ENCODE measurements at places on chromosomes 11 and 22.
A peak's percentile ranks its signal among the peaks of the same experiment; 100 is the strongest.

- DNase-seq = no peak
Observed at GRCh38 chr11:133258751-133259150, 273.6 kb downstream of the OPCML start.

DNA sequence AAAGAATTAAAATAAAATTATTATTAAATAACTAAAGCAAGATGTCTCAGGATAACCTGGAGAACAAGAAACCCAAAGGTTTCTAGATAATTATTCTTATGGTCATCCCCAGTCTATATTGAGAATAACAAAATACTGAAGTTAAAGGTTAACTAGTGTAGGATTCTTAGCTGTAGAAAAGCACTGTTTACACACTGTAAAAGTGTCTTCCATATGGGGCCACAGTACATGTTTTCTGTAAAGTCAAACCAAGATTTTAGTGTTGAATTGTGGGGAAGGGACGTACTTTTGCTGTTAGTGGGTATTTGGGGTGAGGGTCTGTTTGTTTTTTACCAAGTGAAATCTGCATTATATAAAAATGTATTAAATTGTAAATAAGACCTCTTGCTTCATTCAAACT, 47.5 kb upstream of the SOX6 start:
- DNase-seq = no peak

DNA sequence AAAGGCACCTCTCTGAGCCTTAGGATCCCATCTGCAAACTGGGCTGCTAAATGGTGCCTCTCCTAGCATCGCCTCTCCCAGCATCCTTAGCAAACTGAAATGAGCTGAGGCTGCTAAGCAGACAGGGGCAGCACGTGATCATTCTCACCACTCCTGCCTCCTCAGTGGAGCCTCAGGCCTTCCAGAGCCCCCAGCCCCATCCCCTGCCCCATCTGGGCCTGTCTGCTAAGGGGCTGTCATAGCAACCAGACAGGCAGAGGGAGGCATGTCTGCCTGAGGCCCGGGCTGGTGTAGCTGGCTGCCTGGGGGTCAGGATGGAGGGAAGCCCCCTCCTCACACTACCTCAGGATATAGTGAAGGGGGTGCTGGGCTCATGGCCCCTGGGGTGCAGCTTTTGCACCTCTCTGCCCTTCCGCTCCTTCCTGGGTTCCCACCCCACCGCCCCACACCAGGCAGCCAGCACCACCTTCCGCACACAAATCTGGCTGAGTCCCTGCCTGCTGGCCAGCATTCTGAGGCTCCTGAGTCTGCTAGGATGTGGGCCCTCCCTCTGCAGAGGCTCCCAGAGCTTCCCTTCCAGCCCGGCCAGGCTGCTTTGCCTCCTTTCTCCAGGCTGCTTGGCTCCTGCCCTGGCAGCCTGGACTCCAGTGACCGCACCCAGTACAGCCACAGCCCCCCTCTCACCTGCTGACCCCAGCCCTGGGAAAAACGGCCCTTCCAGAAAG, 47.5 kb upstream of the TTLL12 start:
- DNase-seq = no peak

GRCh38 chr22:35219012-35219411, 38.3 kb upstream of the HMGXB4 start:
- peak; percentile 62 for DNase-seq

DNA sequence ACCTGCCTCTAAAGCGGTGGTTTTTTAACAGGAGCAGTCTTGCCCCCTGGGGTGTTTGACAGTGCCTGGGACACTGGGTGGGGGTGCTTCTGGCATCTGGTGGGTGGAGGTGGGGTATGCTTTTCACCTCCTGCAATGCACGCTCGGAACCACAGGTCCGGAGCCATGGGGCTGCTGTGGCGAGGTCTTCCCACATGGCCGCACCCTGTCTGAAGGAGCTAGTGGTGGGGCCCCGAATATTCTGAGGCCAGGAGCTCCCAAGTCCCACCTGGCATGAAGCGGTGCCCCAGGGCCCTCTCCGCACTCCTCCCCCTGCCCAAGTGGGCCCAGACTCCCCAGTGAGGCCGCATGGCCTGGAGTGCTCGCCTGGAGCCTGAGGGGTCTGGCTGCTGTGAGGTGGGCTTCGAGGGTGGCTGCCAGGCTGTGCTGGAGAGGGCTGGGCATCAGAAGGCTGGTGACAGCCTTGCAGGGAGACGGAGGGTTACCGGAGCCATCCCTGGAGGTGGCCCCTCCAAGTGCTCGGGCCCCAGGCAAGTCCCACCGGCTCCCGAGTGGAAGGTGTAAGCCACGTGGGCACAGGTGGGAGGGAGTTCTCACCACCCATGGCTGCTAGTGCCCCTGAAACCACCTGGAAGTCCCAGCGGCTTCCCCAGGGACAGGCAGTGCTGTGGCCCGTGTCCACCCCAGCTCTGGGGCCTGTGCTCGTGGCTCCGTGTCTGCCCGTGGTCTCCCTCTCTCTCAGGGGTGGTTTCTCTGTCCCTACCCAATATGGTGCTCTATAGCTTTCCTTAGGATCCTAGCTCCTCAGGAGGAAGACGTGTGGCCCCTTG, 15.1 kb downstream of the TBX1 start:
- no peak for DNase-seq

DNA sequence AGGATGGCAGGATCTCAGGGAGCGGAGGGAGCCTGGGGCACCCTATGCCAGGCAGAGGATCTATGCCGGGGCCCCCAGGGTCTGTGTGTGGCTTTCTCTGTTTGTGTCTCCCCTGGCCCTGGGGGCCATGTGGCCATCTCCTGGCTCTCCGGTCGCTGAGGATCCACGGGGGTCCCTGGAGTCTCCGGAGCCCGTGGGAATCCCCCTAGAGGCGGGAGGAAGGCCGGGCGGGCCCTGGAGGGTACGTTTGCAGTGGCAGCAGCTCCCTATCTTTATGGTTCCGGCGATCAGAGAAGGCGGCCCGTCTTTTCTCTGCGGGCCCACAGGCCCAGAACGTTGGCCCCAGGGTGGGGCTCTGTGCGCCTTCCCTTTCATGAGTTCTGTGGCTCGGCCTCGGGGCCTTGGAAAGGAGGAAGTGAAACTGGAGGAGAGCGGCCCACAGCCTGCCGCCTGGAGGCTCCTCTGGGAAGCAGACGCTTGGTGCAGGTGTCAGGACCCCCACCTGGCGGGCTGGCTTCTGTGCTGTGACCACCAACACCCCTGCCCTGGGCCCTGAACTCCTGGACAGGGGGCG, 82.1 kb downstream of the KCNQ1 start:
- DNase-seq = no peak

GRCh38 chr11:119912229-119912628, 183.2 kb upstream of the NECTIN1 start:
- no peak for DNase-seq

GRCh38 chr11:34114471-34114870, 9.0 kb downstream of the NAT10 start:
- no peak for DNase-seq

DNA sequence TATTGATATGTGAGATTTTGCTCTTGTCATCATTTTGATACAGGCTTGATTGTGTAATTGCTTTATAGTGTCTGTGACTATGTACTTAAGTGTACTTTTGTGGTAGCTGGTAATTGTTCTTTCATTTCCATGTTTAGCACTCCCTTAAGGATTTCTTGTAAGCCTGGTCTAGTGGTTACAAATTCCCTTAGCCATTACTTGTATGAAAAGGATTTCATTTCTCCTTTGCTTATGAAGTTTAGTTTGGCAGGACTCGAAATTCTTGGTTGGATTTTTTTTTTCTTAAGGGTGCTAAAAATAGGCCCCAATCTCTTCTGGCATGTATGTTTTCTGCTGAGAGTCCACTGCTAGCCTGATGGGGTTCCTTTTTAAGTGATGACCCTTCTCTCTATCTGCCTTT, 346.8 kb downstream of the JRKL start:
- DNase-seq = no peak

DNA sequence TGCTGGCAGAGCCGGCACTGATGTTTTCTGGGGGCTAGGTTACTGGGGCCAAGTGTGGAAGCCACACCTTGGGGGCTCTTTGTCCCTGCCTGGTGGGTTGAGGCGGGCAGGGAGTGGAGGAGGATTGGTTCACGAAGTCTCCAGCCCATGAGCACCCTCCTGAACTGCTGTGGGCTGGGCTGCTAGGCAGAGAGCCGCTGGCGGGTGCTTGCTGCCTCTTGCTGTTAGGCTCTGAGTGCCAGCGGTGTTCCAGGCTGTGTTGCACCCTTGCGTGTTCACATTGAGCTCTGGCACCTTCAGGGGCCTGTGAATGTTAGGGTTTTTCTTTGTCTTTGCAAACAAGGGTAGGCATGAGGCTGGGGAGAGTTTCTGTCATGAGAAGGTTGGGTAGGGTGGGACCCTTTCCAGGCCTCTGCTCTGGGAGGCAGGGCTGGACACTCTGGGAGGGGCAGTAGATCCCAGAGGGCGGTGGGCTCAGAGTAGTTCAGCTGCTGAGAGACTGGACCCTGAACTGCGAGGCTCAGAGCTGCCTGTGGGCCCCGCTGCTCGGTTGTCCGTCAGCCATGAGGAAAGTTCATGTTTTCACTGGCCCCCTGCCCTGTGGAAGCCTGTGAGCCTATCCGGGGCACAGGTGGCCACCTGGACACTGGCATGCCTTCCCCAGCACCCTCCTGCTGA, 24.0 kb upstream of the TMEM191C start:
- no peak for DNase-seq

GRCh38 chr11:125070699-125071254, 7.7 kb downstream of the SLC37A2 start:
- peak; percentile 55 for DNase-seq

- DNase-seq = peak; percentile 64
Observed at GRCh38 chr11:66363805-66364535, 7.6 kb downstream of the SLC29A2 start.

DNA sequence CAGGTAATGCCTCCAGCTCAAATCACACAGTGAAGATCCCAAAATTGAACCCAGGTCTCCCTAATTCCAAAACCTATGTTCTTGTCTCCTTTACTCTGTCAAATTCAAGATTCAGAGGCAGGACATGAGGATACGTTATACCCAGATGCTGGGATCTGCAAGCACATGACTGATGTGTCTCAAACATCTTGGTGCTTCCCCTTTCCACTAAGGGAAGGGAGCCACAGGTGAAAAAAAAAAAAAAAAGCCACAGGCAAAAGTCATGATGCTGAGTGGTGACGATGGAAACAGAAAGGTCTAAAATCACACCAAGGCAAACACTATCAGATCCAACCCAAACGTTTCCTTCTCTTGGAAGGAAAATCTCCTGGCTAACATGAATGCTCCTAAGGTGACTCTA, 24.0 kb downstream of the ABTB2 start:
- no peak for DNase-seq

DNA sequence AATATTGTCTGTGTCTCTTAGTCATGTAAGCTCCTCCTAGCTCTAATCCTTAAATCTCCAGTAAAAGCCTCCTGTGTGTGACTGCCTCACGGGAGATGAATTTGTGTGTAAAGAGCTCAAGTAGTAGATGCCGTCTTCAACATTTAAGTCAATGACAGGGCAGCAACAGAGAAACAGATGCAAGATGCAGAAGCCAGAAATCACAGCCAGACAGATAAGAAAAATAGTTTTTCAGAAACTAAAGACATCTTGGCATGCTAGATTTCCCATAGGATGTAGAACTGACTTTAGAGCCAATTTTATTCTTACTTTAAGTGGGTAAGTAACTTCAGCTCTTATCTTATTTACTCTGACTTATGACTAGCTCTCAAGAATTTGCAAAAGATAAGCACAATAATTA, 652.8 kb downstream of the KCNA4 start:
- no peak for DNase-seq

DNA sequence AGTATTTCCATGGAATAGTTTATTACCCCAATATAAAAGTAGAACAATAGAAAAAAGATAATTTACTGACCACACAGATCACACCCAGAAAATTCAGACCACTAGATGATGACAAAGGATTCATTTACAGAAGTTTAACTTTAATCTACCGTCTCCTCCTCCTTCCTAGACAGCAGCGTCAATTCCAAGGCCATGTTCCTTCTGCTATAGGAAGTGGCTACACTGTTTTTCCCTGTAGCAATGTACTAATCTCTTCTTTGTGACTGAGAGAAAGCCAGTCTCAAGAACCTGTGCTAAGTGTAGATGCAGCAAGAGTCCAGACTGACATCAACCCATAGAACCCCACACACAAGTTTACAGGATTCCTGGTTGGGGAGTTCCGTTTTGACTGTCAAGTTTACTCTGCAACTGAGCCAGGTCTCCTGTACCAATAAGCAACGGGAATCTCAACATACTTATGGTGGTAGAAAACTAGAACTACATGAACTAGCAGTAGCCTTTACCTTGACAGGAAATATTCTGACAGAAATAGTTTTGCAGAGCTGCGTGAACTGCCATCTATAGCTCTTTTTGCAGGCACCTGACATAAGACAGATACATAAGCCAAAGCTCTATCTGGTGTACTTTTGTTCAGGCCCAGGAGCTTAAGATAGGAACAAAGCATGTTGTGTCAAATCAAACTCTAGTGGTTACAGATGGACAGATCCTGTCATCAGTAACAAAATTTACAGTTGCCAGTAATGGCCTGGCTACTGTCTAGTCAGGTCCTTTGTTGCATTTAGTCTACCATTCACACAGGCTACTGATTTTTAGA, 42.9 kb downstream of the MRTFA start:
- no peak for DNase-seq

GRCh38 chr11:6405052-6405667, 13.7 kb downstream of the APBB1 start:
- DNase-seq = no peak

GRCh38 chr11:4072668-4073285, 21.8 kb upstream of the RRM1 start:
- DNase-seq = peak; percentile 63

GRCh38 chr11:127723714-127724113, 723.1 kb upstream of the KIRREL3 start:
- no peak for DNase-seq

DNA sequence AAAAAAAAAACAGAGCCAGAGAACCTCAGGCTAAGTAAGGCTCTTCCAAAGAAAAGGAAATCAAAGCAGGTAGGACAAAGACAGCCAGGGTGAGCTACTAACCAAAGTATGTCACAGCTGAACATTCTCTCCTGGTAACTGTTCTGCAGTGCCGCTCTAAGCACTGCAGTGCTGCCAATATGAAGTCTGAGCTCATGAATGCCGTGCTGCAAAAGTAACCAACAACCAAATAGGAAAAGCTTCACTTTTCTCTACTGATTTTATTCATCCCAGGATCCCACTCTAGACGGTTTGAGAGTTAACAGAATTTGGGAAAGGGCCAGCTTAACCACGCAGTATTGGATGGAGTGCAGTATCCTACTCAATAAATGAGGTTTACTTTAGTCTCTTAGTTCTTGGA, 3.5 kb downstream of the SIK3 start:
- DNase-seq = no peak

GRCh38 chr11:64778223-64778472, 194 bp downstream of the SF1 start:
- no peak for DNase-seq

DNA sequence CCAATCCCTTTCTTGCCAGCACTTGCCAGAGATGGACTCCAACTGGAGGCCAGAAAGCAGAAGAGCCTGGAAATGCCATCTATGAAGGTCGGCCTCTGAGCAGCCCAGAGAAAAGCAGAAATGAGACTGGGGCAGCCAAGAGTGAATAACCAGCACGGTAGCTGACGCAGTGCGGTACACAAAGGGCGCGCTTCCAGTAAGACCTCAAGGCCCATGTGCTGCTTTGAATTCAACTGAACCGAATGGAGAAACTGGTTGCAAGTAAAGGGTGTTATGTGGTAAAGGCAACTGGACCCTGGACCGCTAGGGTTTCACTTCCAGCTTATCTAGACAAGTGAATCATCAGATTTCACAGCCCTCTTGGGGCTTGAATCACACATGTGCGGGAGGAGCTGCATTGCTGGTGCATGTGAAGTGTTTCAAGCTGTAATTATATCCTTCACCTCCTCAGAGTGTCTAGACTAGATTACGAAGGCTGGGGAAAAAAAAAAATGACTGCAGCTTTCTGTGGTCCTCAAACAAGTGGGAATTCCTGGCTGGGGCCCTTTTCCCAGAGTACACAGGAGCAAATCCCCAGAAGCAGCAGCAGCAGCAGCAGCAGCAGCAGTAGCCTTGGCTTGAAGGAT, 128.9 kb downstream of the CCDC34 start:
- DNase-seq = peak; percentile 50

Data from HTR-8/SVneo (cell line).